ENCODE measurements at places on chromosomes 7 and 10.

GRCh38 chr7:23347682-23348180 lies 48.6 kb downstream of the MALSU1 start:
- DNase-seq, result no peak

DNA sequence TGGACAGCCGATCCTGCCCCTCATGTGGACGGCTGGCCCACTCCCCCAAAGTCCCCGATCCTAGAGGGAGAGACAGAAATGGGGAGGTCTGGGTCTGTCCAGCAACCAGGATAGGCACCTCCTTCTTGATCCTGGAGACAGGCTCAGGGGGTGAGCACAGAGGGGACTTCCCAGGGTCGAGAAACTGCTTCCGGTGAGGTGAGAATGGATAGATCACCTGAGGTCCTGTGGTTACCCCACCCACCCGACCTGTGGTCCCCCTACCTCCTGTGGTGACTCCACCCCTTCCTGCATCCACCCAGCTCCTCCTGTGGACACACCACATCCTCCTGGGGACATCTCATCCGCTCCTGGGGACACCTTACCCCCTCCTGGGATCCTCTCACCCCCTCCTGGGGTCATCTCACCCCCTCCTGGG lies 27.4 kb upstream of the RASGEF1A start:
- DNase-seq, result no peak

DNA sequence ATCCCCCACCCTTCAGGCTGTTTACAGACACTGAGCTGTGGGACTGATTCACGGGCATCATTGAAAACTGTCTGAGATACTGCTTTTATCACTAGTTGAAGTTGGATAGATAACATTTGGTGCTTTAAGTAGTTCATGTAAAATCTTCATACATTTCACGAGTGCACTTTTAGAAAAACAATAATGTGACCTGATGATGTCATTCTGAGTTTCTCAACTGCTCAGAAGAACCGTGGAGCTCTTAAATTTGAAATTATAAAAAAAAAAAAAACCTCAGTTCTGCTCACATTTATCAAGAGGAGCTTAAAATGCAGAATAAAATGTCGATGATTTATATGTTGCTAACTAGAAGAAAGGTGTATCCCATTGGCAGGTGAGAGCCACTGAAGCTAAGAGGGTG lies 81.5 kb downstream of the GALNT11 start:
- no peak for DNase-seq

- DNase-seq, result no peak
Observed at GRCh38 chr7:128810473-128810872, 18.7 kb downstream of the CCDC136 start.

DNA sequence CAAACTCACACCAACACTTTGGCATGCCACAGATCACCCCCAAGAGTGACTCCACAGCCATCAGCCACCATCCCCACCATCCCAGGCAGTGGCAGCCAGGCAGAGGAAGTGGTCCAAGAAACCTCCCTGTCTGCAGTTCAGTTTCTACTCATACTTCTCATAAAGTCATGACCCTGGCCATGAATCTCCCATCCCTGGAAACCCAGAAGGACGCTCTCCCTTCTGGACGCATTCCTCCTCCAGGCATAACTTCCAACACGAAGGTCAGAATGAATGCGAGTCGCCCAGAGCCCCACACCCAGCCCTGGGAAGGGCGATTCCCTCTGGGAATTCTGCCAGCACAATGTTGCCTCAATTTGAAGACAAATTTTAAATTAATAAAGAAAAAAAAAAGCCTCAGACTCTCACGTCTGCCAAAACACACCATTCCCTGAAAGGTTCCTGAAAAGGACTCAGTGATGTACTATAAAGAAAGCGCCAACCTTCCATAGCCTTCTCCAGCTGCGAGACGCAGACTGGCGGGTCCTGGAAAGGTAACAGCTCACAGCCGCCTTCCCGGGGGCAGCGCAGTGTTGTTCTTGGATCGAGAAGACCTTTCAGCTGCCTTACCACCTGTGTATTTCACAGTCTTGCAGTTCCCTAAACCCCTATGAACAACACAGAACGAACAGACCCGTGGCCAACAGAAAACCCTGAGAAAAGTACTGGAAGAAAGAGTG lies 307.6 kb downstream of the FRMD4A start:
- no peak for DNase-seq

DNA sequence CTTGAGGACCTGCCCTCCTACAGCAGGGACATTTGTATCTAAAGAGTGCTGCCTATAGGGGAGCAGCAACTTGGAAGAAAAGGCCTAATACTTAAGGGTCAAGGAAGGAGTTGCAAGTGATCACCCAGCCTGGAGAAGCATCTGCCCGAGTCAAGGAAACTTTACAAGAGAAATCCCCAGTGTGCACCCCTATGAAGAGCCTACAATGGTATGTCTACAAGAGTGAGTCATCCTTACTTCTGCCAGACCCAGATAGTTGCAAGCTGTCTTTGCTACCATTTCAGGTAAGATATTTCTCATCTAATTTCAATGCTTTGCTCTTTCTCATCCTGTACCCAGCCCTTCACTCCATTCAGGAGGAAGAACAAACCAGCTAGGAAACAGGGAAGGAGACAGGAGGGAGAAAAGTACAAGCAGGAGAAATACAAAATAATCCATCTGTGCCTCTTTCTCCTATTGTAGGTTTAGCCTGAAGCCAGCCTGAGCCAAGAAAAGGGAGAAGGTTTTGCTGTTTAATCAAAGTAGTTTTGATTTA lies 34.4 kb upstream of the AGR3 start:
- DNase-seq, result no peak

GRCh38 chr7:127230192-127230925 lies 22.4 kb downstream of the GRM8 start:
- no peak for DNase-seq

DNA sequence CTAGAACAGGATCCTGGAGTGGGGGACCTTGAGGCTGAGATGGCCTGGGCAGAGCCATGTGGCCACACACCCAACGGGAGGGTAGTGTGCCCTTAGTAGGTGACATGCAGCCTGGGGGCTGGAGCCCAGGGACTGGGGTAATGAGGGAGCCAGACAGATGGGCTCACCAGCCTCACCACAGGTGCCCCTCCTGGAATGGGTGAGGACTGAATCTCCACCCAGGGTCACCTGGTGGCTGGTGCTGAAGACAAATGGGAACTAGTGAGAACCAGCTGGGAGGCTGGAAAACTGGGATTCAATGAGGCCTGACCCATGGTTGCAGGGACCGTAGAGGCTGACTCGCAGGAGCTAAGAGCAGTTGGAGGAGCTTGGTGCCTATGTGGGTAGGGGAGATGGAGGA lies 6.1 kb downstream of the ZP3 start:
- DNase-seq, result no peak

DNA sequence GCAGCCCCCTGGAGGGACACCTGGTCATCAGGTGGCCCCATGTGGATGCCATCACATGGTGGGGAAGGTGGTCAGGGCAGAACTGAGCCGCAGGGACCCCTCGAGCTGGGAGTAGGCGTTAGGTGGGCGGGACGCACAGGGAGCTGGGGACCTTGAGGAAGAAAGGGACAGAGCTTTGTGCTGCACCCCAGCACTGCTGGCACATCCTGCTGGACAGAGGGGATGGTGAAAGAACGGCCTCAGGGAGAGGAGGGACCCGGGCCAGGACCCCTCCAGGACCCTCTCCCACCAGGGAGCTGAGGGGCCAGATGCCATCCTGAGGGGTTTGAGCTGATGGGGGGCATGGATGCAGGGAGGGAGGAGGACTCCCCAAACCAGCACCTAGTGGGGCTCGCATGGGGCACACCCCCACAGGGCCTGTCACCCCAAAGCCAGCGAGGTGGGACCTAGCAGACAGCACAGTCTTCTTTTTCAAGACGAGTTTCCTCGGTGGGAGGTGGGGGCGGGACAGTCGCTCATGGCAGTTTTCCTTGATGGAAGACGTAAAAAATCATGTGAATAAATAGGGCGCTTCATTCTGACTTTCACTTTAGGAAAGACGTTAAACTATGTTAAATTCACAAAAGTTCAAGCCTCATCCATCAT lies 43.3 kb downstream of the STK32C start:
- DNase-seq, result no peak

- DNase-seq, result no peak
Observed at GRCh38 chr10:11300563-11300962, 282.9 kb downstream of the CELF2 start.

DNA sequence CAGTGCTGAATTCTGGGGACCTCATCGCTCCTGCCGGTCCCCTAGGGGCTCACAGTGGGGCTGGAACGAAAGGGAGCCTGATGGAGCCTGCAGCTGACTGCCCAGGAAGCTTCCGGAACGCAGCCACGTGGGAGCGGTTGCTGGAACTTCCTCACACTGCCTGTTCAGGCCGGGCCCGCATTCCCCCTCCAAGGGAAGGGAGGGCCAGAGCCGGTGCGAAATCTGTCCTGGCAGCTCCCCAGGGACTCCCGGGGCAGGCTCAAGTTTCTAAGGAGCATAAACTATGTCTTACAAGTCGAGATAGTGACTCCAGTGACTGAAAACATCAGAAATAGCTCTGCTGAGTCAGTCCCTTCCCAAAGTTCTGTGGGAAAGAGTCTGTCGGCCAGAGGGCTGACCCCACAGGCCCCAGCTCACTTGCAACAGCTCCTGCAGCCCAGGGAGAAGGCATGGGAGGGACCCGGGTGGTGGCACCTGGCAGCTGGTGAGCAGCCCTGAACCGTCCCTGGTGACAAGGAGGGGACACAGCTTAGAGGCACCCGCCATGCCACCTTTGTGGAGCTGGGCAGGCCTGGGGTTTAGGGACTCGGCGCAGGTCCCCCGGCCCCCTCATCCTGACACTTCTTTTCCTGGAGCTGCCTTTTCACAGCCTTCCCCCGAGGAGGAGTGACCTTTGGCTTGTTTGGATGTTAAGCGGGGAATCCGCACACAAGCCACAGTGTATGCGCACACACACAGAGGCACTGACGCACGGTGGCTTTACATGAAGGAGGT lies 47.6 kb downstream of the PDGFA start:
- peak; percentile 71 for DNase-seq

GRCh38 chr7:142813226-142813625 lies 41.6 kb upstream of the EPHB6 start:
- no peak for DNase-seq

DNA sequence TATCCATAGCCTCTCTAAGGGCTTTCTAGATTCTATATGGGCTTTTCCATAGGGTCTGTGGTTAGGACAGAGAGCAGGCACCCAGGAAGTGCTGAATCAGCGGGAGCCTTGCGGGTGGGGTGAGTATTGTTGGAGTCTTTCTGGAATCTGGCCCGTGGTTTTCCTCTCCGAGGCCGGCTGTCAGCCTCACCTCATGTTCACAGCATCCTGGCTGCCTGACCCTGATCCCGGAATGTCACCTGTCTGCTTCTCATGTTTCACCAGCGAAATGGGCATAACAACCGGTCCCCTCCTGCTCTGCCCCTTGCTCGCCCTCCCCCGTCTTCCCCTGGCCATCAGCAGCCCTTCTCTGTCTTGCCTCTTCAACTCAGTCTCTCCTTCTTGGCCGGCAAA lies 36.5 kb downstream of the DDIT4 start:
- no peak for DNase-seq

DNA sequence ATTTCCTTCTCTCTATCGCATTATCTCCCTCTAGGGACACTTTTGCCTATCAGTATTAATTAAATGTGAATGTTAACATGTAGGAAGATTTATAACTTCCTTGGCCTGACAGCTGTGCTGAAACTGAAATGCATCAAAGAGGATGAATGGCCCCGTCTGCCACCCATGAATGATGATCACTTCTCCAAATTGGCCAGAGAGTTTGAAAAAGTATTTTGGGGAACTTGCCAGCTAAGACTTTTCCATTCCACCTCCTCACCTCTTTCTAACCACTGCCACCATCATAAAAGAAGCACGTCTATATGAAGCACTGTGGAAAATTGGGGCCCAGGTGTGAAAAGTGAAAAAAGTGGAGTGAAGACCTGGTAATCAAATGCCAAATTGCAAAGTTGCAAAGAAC lies 25.4 kb upstream of the ST8SIA6 start:
- DNase-seq, result no peak

DNA sequence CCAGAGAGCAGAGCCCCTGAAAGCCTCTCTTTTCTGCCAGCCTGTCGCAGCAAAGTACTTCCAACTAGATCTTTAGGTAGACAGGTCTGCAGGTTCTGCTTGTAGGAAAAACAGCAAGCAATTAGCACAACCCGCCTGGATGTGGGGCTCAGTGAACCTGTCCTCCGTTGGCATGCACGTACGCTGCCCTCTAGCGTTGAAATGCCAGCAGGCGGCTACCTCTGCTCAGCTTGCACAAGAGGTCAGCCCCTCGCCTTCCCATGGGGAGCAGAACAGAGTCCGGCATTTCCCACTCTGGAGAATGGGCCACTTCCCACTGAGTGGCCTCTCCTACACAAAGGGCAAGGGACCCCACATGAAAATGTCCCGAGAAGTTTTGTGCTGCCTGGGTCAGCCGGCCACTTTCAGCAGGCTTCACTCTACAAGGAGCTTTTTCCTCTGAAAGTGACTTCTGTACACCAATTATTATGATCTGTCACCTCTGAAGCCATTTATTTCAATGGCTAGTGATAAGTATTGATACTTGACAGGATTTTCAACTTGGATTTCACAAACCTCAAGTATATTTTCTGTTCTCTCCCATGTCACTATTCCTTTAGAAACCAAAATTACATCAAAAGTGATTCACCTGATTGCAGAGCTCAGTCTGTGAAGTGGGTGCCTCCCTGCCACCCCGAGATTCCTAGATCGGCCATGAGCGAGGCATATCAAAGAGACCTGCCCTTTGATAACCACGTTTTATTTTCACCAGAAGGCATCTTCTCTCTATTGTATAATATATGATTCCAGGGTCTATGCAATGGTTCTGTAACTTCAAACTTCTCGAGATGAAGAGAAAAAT lies 56.7 kb downstream of the JCAD start:
- no peak for DNase-seq

GRCh38 chr7:18583305-18583704 lies 87.8 kb downstream of the HDAC9 start:
- no peak for DNase-seq

DNA sequence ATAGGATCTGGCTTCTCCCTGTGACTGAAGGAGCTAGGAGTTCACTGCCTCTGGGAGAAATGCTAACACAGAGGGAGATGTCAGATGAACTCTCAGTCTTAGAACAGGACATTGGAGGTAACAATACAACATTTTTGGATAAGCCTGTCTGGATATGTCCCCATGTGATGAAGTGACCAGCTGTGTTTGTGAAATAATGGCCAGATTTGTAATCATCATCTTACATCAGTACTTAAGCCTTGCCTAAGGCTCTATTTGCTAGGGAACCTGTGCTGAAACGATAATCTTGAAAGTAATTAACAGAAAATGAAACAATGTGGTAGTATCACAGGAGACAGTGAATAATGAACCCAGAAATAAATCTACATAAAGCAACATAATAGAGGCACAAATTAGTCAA lies 56.2 kb downstream of the CRPPA start:
- DNase-seq, result no peak

GRCh38 chr7:5435291-5436002 lies 11.8 kb upstream of the TNRC18 start:
- no peak for DNase-seq

Measured in left renal pelvis (tissue), 4 donors.